ENCODE measurements at places on chromosomes 7 and 10.
A peak's percentile ranks its signal among the peaks of the same experiment; 100 is the strongest.

DNA sequence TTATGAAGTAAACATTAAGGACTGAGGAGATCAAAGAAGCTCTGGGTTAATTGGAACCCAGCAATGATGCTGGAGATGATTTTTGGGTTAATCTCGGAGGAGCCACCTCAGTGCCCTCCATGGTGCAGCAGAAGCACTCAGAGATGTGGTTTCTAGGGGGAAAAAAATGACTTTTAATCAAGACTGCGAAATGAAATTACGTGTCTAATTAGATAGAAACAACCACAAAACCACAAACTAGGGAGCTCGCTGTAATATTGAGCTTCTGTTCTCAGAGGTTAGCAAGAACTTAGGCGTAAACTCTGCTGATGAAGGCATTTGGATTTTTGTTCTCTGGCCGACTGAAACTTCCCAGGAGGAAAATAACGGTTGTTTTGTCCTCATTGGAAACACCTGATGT, 319.0 kb downstream of the GRID1 start:
- no peak for DNase-seq

GRCh38 chr10:7338469-7338868, 72.4 kb downstream of the SFMBT2 start:
- DNase-seq: no peak

DNA sequence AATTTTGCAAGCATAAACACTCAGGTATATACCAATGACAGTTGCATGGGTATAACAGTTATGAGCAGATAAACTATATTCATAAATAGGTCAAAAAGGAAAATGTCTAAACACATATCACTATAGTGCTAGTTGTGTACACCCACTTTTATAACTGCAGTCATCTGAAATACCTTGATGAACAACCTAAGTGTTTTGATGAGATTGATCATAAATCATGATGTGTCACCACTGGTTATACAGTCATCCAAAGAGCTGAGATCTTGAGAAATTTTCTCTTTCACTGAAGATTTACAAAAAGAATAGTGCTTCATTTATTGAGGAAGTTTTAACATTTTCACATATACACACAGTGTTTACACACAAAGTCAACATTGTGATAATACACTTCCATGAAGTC, 78.6 kb upstream of the SLC25A13 start:
- no peak for DNase-seq

- no peak for DNase-seq
Measured at GRCh38 chr10:33566001-33566400, 231.5 kb upstream of the NRP1 start.

DNA sequence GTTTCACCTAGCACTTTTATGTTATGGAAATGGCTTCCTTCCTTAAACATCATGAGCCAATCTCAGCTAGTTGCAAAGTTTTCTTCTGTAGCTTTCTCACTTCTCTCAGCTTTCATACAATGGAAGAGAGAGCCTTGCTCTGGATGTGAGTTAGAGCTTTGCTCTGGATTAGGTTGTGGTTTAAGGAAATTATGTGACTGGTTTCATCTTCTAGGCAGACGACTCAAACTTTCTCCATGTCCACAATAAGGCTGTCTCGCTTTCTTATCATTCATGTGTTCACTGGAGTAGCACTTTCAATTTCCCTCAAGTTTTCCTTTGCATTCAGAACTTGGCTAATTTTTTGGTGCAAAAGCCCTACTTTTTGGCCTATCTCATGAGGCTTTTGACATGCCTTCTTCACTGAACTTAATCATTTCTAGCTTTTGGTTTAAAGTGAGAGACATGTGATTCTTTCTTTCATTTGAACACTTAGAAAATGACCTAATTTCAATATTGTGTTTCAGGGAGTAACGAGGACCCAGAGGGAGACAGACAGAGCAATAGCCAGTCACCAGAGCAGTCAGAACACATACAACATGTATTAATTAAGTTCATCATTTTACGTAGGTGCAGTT, 49.8 kb downstream of the CNOT4 start:
- no peak for DNase-seq

- no peak for DNase-seq
Measured at GRCh38 chr10:62788861-62789467, 15.6 kb upstream of the ADO start.

- DNase-seq: no peak
Measured at GRCh38 chr7:45596665-45597095, 22.5 kb downstream of the ADCY1 start.

DNA sequence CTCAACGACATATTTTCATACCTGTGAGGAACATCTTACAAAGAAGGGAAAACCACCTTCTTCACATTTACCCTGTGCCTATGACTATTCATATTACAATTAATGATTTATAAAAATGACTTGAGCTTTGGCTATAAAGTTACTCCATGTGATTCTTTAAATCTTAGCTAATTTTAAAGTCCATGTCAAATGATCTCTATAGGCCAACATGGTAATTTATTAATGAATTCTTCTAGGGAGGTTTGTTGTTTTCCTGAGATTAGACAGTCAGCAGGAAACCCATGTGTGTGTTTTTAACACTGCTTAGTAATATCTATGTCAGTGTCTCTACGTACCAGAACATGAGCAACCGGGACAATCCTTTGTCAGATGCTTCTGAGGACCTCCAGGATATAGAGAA, 307.3 kb downstream of the IPMK start:
- DNase-seq: no peak

DNA sequence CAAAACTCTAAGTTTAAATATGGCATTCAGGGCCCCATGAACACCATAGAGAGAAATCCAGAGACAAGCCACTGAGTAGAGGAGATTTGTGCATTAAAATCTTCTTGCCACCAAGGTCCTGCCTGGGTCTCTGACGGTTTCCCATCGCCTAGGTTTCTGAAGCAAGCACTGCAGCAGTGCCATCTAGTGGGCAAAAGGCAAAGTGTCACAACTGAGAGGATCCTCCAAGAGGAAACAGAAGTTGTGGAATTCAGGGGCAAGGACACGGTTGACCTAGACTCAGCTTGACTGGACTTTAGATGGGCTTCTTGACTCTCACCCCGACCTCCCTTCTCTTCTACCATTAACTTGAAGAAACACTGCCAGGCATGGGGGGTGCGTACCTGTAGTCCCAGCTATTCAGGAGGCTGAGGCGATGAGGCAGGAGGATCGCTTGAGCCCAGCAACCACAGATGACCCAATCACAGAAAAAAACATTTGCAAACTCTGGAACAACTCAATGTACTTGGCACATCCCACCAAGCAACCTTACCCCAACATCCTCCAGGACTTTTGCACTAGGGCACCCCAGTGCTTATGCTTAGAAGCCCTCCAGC, 604.1 kb downstream of the GALNT17 start:
- peak; percentile 82 for DNase-seq

DNA sequence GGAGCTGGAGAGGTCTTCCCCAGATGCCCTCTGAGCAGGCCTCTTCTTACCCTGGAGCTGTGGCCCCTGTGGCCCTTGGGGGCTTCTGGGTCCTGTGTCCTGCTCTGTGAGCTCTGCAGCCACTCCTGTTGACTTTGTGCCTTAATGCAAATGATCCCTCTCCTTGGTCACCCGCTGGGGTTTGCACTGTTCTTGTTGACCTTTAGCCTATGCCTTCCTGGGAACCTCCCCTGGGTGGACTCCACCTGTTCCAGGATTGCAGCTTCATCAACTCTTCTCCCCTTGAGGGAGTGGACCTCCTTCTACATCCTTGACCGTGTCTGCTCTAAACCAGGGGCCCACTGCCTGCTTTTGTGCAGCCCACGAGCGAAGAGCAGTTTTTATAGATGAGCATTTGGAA, 58.6 kb upstream of the CTBP2 start:
- DNase-seq: no peak

DNA sequence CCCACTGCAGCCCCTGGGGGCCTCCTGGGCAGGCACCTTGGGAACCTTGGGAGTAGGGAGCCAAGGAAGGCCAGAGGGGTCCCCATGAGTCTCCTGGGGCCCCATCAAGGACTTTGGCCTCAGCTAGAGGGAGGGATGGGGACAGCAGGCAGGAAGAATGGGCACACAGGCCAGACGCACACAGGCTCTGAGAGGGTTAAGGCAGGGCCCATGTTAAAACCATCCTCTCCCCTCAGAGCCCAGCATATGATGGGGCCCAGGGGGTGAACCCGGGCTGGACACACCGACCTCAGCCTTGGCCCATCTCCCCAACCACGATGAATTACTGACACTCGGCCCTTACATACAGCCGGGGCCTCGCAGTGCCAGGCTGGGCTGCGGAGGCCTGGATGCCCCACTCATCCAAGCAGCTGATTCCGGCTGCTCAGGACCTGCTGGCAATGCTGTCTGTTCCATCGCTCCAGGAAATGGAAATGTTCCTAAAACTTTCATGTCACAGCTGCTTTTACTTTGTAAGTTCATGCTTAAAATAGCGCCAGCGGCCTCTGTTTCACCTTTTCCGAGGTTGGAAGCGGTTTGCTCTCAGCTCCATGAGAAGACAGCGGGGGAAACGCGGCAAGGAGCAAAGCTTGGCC, 17.3 kb upstream of the INPP5A start:
- DNase-seq: no peak

DNA sequence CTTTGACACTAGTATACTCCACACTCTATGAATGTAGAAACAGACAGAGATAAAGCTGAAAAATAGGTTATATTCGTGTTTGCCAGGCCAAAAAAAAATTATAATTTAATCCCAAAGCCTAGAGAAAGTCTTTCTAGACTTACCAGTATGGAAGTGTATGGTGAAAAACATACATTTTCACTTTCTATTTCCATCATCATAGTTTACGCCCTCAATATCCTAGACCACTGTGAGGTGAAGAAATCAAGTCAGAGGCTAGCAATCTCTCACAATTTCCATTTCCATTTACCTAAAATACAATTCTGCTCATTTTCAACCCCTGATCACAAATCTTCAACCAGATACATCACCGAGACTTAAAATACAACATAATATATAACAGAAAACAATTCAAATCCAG, 16.2 kb downstream of the GPR22 start:
- DNase-seq: no peak

DNA sequence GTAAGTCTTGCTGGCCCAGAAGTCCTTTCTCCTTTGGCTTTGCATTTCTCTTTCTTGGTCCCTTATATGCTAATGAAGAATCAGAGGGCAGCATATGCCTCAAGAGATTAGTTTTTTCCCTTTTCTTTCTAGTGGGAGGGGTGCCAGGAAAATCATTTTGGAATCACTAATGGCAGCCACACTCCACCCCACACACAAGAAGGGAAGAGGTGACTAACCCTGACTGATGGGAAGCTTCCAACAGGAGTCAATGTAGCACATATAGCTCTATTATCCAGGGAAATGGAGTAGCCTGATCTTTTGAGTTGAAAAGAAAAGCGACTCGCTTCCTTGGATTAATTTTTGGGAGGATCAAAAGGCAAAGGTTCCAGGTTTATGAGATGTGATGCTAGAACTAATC, 225.3 kb downstream of the KIF20B start:
- no peak for DNase-seq

- no peak for DNase-seq
Measured at GRCh38 chr10:129951101-129951969, 12.7 kb downstream of the EBF3 start.

DNA sequence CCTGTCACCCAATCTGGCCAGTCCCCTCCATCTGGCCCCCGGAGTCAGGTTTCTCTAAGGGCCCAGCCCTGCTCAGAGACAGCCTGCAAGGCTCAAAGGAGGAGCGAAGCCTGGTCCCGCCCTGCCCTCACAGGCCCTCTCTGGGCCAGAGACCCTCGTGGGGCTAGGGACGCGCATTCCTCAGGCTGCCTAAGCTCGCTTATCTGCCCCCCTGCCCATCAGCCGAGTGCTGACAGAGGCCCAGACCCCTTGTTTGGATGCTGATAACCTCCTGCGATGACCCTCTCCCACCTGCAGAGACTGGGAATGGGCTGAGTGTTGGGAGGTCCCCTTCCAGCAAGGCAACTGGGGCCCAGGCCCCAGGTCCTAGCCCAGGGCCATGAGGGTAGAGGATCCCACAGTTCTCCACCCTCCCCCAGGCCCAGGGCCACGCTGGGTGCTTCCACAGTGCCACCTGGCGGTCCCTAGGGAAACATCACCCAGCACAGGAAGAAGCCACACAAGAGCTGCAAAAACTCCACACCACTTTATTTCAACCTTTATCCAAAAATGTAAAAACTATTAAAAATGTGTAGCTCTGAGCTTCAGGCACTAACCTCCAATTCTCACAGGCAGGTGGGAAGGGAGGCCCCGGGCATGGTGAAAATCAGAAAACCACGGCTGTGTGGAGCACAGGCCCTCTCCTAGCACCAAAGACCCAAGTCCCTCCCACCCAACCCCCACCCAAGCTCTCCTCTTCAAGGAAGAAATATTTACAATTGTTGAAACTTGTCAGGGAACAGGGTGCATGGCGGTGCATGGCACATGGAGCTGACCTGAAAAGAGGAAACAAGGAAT, 2.2 kb downstream of the NPM3 start:
- peak; percentile 70 for DNase-seq

GRCh38 chr10:36251068-36251467, 609.0 kb upstream of the FZD8 start:
- DNase-seq: no peak

DNA sequence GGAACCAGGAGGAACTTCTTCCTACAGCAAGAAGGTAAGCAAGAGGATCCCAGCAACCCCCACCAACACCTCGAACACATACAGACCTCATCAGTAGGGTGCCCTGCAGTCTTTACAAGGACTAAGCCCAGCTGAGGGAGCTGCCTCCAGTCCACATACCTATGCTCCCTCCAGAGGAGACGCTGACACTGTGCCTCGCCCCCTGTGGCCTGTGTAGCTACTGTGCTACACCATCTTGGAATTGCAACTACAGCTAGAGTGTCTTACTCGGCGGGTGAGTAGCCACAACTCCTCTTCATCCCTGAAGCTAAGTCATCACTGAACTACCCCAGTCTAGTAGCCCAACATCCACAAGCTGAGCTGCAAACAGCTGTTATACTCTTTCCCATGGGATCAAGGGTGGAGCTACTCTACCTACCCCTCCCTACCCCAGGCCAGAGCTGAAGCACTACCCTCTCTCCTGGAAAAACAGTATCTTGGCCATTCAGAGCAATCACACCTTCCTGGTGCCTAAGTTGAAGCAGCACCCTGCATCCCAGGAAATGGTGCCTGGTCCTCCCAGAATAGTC, 42.2 kb upstream of the CAMK2B start:
- DNase-seq: no peak

DNA sequence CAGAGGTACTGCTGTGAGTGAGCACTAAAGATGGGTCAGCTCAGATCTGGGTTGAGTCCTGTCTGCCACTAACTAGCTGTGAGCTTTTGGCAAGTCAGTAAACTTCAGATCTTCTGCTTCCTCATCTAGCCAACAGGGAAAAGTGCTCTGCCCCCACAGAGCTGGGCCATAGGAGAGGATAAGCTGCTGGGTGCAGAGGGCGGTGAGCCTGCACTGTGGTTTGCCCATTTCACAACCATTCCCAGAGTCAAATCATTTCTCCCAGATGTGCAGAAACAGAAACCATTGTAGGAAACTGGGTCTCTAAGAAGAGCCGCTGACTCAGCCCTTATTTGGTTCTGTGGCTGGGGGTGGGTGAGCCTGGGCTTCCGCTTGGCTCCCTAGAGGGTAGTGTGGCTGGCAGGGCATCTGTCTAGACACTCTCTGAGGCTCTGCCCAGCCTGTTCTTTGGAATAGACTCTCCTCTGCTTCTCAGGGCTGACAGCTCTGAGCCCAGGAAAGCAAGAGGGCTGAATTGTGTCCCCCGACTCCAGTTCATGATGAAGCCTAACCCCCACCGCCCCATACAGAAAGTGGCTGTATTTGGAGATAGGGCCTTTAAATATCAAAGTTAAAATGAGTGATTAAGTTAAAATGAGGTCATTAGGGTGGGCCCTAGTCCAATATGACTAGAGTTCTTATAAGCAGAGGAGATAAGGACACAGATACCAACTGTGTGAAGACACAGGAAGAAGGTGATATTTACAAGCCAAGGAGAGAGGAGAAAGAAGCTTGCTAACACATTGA, 29.5 kb upstream of the ARHGAP22 start:
- no peak for DNase-seq

GRCh38 chr7:50832744-50833143, 50.0 kb upstream of the GRB10 start:
- DNase-seq: no peak
